ENCODE measurements at places on chromosomes 6 and 20. TPM values are rescaled to one million over a fixed set of nuclear protein-coding genes. Genes with fewer than 3 reads are reported as not detected.
A peak's percentile ranks its signal among the peaks of the same experiment; 100 is the strongest.

- H3K36me3 ChIP-seq, result no peaks in the 10 kb centered on the region
- peaks cover 18% of the 10 kb centered on the region for H3K4me1 ChIP-seq
- peak overlapping the region; percentile 23 for H3K4me3 ChIP-seq
- no peak overlapping the region for H3K27ac ChIP-seq
These were observed 646 bp upstream of the CPNE5 start for GRCh38 chr6:36839749-36840431.

Gene SLC35F1
- not detected for total RNA-seq

GRCh38 chr20:327186-328026, 2.1 kb downstream of the SOX12 start:
- H3K4me1 ChIP-seq, result peaks cover 26% of the 10 kb centered on the region
- H3K4me3 ChIP-seq, result peak overlapping the region; percentile 72
- peaks cover 3% of the 10 kb centered on the region for H3K36me3 ChIP-seq
- H3K27ac ChIP-seq, result peak overlapping the region; percentile 55

DNA sequence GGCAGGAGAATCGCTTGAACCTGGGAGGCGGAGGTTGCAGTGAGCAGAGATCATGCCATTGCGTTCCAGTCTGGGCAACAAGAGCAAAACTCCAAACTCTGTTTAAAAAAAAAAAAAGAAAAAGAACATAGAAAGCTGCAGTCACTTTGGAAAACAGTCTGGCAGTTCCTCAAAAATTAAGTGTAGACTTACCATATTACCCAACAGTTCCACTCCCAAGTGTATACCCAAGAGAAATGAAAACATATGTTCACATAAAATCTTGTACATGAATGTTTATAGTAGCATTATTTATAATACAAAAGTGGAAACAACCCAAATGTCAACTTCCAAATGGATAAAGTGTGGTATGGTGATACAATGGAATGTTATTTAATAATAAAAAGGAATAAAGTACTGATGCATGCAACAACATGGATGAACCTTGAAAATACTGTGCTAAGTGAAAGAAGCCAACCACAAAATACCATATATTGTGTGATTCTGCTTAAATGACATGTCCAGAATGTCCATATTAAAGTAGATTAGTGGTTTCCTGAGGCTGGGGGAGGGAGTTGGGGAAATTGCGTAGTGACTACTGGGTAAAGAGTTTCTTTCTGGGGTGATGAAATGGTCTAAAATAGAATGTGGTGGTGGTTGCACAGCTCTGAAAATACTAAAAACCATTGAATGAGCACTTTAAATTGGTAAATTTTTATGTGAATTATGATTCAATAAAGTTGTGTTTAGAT, 62.9 kb downstream of the SUN5 start:
- DNase-seq, result no peak
- no peak overlapping the region for H3K27ac ChIP-seq
- no peak overlapping the region for H3K4me3 ChIP-seq
- H3K36me3 ChIP-seq, result no peaks in the 10 kb centered on the region
- no peaks in the 10 kb centered on the region for H3K27me3 ChIP-seq

Gene ALDH8A1
- 1.6 TPM for total RNA-seq

DNA sequence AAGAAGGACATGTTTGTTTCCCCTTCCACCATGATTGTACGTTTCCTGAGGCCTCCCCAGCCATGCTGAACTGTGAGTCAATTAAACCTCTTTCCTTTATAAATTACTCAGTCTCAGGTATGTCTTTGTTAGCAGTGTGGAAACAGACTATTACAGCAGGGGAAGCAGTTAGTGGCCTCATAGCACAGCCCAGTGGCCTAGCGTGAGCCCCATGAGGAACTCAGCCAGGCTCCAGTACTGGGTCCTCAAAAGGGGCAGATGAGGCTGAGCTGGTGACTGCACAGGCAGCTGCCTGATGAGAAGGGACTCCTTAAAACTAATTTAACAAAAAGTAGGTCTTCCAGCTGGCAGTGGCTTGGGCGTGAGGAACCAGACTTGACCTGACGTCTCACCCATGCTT, 399.9 kb downstream of the CDH26 start:
- DNase-seq, result no peak
- H3K4me1 ChIP-seq, result no peaks in the 10 kb centered on the region
- H3K27me3 ChIP-seq, result no peaks in the 10 kb centered on the region
- H3K4me3 ChIP-seq, result no peak overlapping the region
- no peak overlapping the region for H3K27ac ChIP-seq
- H3K36me3 ChIP-seq, result no peaks in the 10 kb centered on the region

- H3K27me3 ChIP-seq, result no peaks in the 10 kb centered on the region
- no peaks in the 10 kb centered on the region for H3K36me3 ChIP-seq
- H3K4me1 ChIP-seq, result no peaks in the 10 kb centered on the region
These were observed 232.7 kb downstream of the ADGRG6 start for GRCh38 chr6:142534484-142534883.

GRCh38 chr6:47434372-47435253, 43.0 kb upstream of the CD2AP start:
- H3K4me3 ChIP-seq, result no peak overlapping the region
- H3K36me3 ChIP-seq, result no peaks in the 10 kb centered on the region
- peaks cover 22% of the 10 kb centered on the region for H3K4me1 ChIP-seq
- no peaks in the 10 kb centered on the region for H3K27me3 ChIP-seq

Gene ELOVL2
- total RNA-seq, result not detected

Gene TDP2
- total RNA-seq, result 63.5 TPM
